ENCODE measurements at places on chromosomes 11 and 22.

DNA sequence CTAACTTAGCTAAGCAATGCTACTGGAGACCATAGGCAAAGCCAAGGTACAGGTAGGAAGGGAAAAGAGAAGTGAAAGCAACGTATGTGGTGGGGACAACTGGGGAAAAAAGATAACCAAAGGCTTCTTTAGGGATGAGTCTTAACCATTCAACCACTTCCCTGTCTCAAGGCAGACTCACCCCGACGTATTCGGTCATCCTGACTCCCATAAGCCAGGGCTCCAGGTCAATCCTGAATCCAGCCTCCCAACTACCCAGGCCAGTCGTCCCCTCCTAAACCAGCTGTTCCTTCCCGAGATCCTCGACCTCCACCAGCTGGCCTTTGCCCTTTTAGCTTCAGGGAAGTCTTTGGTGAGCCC lies 330 bp downstream of the ACP2 start:
- DNase-seq, result no peak

DNA sequence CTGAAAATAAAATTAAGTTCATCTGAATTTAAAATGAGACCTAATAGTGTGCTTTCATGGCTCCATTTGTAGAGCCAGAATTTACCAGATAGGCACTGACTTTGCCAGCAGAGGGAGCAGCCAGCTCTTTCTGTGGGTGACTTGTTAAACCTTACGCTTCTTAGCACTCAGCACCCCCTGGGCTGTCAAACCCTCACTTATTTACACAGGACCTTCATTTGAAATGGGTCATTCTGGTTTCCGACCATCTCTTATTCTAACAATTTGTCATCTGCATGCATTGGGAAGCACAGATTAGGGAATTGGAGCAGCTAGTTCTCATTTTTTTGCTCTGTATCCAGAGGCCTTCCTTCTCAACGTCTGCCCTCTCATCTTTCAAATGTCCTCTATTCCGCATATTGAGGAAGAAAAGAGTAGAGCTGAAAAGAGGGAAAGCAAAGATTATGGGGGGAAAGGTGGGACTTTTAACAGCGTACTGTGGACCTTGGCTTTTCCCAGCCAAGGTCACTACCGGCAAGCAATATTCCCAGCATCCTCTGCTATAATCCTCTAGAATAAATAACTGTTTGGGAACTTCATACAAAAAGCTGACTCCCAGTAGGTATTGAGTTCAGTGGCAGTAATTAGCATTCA lies 3.1 kb downstream of the ASRGL1 start:
- peak; percentile 74 for DNase-seq

GRCh38 chr11:57566905-57567514 lies 462 bp downstream of the UBE2L6 start:
- DNase-seq, result peak; percentile 46

DNA sequence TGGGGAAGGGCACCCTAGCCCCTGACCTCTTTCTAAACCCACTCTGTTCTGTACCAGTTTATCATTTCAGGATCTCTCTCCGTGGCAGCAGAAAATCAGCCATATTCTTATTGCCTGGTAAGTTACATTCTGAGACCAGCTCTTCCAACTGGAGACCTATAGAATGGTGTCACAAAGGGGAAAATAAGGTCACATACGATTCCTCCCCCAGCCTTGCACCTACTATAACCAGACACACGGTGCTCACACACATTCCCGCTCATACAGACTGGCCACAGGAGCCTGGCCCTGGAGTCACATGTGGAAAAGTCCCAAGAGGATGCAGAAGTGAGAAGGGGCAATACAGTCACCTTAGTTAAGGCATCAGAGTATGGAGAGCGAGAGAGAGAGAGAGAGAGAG lies 7.5 kb downstream of the MS4A8 start:
- DNase-seq, result no peak

- DNase-seq, result no peak
These were observed 35.3 kb downstream of the LIF start for GRCh38 chr22:30211124-30211820.

GRCh38 chr22:21599053-21599893 lies 30.5 kb downstream of the YDJC start:
- no peak for DNase-seq

- DNase-seq, result no peak
These were observed 584.0 kb downstream of the KCNA4 start for GRCh38 chr11:29432719-29433325.

GRCh38 chr11:83918476-83918875 lies 632.3 kb upstream of the CCDC90B start:
- DNase-seq, result no peak

DNA sequence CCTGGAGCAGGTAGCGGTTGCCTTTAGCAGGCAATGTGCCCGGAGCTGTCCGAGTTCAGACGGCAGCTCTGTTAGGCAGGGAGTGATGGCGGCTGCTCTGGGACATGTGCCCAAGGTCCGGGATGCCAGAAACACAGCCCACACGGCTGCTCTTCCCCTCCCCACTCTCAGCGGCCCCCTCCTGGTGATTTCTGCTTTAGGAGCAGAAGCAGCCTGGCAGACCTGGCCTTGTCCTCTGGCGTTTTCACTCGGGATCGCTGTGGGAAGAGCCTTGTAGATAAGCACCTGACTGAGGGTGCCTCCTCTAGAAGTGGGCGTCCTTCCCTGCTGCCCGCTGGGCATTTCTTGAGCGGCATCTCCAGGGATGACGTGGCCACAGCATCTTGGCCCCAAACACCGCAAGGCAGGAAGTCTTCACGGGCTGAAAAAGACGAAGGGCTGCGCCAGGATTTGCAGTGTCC lies 392.2 kb downstream of the TBC1D22A start:
- peak; percentile 54 for DNase-seq

- DNase-seq, result no peak
These were observed 47.8 kb downstream of the SWAP70 start for GRCh38 chr11:9711454-9712307.

GRCh38 chr11:45530776-45531175 lies 134.6 kb downstream of the CHST1 start:
- no peak for DNase-seq

GRCh38 chr22:49240472-49240871 lies 587.2 kb downstream of the BRD1 start:
- no peak for DNase-seq

DNA sequence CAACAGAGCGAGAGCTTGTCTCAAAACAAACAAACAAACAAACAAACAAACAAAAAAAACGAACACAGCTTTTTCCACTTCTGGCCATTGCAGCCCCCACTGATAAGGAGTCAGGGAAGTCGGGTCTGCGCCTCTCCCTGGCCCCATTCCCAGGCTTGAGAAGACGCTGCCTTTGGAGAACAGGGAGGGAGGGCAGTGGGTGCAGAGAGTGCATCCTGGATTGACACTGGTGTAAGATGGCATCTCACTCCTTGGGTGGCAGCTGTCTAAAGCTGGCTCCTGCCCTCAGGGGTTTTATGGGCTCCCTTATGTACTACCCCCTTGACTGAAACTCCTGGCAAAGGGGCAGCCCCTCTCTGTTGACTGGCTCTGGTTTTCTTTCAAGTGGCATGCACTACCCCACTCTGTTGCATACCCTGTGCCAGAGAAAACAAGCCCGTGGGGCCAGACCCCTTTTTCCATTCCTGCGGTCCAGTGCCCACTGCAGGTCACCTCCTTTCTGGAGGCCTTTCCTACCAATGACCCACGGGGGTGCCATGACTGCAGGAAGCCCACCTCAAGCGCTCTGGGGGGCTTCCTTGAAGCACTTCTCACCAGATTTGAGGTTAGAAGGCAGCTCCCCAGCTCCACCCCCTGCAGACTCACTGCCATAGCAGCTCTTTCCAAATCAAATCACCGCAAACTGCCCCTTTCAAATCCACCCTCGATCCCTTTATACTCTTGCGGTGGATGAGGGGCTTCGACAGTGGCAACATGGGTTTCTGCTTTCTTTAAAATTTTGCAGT lies 12.7 kb downstream of the DRAP1 start:
- DNase-seq, result no peak

DNA sequence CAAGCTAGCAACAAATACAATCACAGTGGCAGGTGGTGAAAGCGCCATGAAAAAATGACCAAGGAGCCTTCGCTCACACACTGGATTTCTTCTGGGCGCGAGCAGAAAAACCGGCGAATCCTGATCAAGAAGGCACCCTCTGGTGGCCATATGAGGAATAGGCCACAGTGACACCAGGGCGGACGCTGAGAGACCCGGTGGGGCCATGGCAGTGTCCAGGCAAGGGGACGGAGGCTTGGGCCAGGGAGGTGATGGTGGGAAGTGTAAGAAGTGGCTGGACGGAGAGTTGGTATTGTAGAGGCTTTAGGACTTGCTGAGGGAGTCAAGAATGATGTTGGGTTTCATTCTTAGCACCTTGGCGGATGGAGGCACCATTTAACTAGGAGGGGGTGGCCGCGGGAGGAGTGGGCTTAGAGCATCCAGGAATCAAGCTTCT lies 16.9 kb upstream of the RAC2 start:
- no peak for DNase-seq

GRCh38 chr22:46027211-46028105 lies 50.5 kb upstream of the WNT7B start:
- peak; percentile 63 for DNase-seq

DNA sequence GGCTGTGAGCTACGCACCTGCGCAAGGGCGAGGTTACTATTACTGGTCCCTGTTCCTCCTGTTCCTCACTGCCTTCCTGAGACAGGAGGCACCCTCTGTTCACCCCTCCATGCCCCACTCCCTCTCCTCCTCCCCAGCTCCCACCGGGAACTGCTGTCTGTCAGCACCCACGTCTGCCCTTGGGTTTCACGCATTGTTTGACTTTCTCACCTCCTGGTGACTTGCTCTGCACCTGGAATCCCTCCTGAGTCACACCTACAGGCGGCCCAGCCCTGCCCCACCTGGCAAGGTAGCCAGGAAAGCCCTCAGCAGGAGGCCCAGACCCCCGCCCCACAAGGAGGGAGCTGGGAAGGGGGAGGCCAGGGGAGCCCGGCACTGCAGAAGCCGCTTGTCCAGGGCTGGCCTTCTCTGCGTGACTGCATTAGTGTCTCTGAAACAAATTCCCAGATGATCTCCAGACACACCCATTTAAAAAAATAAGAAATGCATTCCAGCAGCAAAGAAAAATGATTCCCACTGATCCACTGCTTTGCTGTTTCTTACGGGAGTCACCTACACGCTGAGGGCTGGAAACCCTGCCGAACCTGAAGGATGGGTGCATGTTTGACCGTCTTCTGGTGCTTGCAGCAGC lies 86.4 kb downstream of the CELSR1 start:
- no peak for DNase-seq

DNA sequence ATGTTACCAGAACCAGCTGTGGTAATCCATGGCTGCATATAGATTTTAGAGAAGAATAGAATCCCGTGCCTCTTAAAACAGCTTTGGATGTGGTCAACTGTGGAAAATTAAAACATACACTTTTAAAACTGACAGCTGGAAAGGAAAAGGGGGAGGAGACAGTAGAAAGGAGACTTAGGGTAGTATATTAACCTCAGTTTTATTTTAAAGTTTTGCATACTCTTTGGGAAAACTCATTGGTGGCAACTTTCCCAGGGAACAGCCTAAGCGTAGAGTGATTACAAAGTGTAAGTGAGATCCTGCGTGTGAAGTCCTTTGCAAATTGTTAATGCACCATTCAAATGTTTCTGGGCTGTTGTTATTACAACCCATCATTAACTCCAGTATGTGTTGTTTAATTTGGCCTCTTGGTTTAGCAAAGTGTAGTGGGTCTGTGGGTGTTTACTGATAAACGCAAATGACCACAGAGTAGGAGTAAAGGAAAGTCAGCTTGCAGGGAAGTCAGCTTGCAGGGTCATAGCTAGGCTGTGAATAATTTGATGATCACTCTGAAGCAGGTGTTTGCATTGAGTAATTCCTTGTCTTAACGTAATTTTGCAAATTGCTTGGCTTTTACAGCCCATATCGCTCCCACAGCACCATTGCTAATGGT lies 88.0 kb upstream of the DBX1 start:
- DNase-seq, result no peak

DNA sequence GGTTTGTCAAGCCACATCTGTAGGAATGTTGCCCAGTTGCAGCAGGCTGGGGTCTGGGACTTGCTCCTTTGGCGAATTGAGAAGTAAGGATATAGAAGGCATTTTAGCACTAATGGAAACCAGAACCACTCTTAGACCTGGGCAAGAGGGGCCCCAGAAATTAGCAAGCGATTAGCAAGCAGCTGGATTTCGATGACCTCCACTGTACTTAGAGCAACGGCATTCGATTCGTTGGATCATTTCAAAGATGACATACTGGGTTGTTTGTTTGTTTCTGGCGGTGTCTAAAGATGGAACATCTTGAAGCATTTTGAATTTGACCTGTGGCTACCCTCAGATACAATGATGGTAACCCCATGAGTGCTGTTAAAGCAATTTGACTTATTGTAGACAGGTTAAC lies 1.2 kb upstream of the CDPF1 start:
- no peak for DNase-seq
